ENCODE measurements at places on chromosomes 4 and X.

- DNase-seq = no peak
These were observed 52.1 kb upstream of the RAP1GDS1 start for GRCh38 chr4:98209111-98209510.

DNA sequence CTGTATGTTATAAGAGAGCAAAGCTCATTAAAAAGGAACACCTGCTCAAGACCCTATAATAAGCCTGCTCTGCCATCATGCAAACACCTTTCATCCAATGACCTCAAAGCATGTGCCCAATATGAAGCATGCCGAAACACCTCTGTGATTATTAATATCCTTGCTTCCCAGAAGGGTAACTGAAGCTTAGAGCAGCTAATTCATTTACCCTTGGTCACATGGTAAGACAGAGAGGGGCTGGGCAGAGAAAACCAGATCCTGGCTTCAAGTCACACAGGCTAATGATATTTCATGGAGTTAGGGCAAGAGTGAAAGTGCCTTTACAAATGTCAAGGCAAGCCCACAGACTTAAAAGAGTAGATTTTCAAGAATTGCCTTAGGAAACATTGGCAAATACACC is 5.6 kb downstream of the AMOT start:
- DNase-seq = no peak

GRCh38 chr4:149095811-149096210 is 653.6 kb upstream of the NR3C2 start:
- peak; percentile 38 for DNase-seq

DNA sequence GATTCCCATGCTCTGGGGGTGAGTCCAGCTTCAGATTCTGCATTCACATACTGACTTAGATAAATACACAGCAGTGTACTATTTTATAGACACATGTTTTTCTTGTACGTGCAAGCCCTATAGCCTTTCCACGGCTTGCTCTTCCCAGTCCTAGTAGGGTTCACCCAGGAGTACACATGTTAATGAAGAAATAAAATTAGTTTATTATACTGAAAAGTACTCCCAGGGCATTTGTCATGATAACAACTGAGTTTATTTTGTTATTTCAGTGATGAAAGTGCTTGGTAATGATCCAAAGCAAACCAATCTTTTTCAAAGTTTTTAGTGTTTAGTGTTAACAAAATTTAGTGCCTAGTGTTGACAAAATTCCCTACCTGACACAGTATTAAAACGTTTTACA is 21.3 kb downstream of the MAPK10 start:
- DNase-seq = no peak

DNA sequence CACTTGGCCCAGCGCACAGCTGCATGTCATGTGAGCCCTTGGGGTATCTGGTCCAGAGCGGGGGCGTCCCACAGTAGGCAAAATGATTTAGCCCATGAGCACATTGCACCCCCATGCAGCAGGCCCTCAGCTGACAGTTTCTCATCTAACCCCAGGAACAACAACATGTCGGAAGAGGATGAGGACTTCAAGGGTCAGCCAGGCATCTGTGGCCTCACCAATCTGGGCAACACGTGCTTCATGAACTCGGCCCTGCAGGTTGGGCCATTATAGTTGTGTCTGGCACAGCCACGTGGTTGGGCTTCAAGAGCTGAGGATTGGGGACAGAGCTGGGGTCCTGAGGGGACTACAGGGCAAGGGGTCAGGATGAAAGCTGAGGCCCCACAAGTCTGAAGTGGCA is 7.8 kb downstream of the USP11 start:
- no peak for DNase-seq

DNA sequence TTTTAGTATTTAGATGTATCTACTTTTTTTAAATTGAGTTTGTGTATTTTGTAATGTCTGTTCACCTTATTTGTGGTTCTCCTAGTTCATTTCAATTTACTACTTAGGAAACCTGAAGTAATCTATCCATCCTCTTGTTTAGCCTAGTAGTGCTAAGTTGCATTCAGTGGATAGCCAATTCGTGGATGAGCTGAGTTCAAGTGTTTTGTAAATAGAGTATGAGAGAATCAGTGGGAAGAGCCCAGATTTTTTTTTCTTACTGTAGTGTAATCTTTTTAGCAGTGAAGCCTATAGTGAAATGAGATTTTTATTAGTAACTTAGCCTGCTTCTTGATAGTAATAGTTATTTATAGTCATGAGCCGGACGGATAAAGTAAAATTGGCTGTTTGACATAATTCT is 21.7 kb downstream of the STAG2 start:
- no peak for DNase-seq

- no peak for DNase-seq
These were observed 1.8 kb downstream of the KLF3 start for GRCh38 chr4:38665551-38666411.
